Peyer's patch (tissue), 4 donors: ENCODE measurements at places on chromosomes 2 and 18. TPM values are rescaled to one million over a fixed set of nuclear protein-coding genes. Genes with fewer than 3 reads are reported as not detected.

The RNMT gene
- 13.4 TPM for total RNA-seq

The BOK gene
- total RNA-seq, result 20.2 TPM

The NXPH2 gene
- total RNA-seq, result not detected

The GNLY gene
- total RNA-seq, result 10.5 TPM

The ATOH8 gene
- total RNA-seq, result 5.3 TPM

The RAB11FIP5 gene
- total RNA-seq, result 5.1 TPM

The MYCN gene
- 5.0 TPM for total RNA-seq

The CD8B gene
- total RNA-seq, result 30.5 TPM

The C2orf81 gene
- 0.94 TPM for total RNA-seq

DNA sequence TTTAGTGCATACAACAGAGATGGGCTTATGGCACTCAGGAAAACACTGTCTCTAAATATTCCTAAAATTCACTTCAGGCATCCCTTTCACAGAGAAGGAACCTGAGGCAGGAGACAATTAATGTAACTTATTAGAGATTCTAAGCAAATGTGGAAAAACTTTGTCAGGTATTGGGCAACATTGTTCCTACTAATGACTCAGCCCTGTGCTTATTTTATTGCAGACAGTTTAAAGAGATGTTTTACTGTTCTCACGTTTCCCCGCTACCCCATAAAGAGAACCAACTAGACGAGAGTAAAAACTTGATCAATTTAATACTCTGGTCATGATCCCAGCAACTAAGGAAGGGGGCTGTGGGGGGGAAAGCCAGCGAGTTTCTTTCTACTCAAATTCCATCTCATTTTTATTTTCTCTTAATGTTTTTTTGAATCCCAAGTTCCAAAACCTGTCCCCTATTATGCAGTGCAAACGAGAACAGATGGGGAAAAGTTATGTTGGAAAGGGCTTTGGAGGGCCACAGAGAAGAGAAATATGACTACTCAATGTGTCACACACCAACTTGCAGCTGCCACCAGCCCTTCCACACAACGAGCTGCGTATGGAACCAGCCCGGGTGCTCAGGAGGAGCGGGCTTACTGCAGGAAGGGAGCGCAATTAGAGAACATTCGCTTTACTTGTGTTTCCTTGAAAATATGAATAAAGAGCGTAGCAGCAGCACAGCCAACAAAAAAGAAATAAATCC lies 18.7 kb upstream of the ACVR1 start:
- no peak for DNase-seq

GRCh38 chr2:96427917-96428316 lies 77.2 kb downstream of the NEURL3 start:
- DNase-seq, result no peak

GRCh38 chr2:113850687-113851086 lies 39.2 kb upstream of the ACTR3 start:
- no peak for DNase-seq

- no peak for DNase-seq
Measured at GRCh38 chr18:23956483-23956882, 58.1 kb upstream of the TTC39C start.

DNA sequence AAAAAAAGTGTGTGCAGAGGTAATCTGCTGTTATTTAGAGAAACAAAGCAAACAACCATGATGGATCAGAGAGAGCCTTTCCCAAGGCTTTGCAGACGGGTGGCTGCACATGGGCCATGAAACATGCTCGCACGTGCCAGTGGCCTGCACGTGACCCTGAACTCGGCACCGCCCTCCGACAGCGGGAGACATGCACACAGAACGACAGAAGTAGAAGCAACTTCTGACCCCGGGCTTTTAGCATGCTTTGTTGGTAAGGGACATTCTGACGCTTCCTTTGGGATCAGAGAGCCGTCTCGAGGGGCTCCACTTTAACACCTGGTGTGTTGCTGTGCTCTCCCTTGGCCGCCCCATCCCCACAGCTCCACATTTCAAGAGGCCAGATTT lies 112.5 kb downstream of the KCNF1 start:
- DNase-seq, result no peak

DNA sequence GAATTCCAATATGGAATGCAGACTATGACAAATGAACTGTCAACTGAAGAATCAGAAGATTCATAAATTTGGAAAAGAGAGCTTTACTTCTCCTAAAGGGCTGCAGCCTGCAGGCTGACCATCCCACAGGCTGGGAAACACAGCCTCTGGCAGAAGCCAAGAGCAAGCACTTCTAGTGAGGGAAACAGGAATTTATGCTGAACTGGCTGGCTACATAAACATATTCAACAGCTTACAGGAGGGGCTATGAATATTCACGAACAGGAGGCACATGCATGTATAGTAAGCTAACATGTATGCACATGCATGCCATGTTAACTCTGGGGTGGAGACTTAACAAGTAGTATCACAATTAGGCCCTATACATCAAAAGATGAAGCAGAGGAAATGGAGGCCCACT lies 17.6 kb downstream of the HIBCH start:
- no peak for DNase-seq

DNA sequence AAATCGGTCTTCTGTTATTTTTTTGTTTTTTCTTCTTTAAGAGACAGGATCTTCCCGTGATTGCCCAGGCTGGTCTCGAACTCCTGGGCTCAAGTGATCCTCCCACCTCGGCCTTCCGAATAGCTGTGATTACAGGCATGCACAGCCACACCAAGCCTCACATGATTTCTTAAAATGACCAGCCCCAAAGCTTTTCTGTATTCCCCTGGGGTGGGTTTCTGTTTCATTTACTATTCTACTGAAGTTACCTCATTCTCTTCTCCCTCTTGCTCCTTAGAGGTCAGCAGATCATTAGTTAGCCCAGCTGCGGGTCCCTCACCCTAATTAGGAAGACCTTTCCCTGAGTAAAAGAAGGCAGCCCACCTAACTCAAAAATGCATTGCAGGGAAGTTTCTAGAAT lies 27.6 kb downstream of the SLC1A4 start:
- no peak for DNase-seq

- no peak for DNase-seq
Measured at GRCh38 chr2:164439885-164440284, 181.4 kb downstream of the GRB14 start.

GRCh38 chr2:43052204-43052943 lies 174.0 kb downstream of the ZFP36L2 start:
- no peak for DNase-seq

DNA sequence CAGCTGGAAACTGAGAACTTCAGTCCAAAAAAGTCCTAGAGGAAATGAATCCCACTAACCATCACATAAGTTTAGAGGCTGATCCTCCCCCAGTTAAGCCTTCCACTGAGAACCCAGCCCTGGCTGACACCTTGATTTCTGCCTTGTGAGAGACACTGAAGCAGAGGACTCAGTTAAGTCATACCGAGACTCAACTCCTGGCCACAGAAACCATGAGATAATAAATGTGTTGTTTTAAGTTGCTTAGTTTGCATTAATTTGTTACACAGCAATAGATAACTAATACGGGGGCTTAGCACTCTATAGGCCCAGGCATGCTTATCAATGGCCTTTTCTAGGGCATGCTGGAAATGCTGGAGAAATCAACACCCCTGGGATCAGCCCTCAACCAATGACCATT lies 3.4 kb upstream of the ADD2 start:
- DNase-seq, result no peak

- DNase-seq, result no peak
Measured at GRCh38 chr2:180747728-180748127, 232.7 kb upstream of the UBE2E3 start.
